ENCODE measurements at places on chromosomes 2 and 18.

- DNase-seq, result no peak
These were observed 280 bp upstream of the CYP1B1 start for GRCh38 chr2:38076152-38076709.

GRCh38 chr2:150517951-150518680 is 30.6 kb upstream of the RND3 start:
- DNase-seq, result no peak

- DNase-seq, result no peak
These were observed 866.2 kb downstream of the CCDC85A start for GRCh38 chr2:57050007-57050406.

DNA sequence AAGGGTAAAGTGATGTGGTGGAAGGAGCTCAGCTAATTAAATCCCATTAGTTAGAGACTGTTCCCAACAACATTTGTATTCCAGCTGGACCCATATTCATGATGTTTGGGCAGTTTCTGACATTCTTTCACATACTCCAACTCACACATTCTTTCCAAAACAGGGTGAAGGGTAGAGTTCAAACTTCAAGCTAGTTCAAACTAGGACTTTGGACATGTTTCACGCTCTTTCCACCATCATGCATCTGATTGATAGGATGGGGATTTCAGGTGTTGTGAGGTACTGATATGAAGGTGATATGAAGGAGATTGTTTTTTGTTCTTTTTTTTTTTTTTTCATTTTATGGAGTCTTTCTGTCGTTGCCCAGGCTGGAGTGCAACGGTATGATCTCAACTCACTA is 197.1 kb upstream of the LHCGR start:
- DNase-seq, result no peak

Measured in kidney capillary endothelial cell (primary cell).